ENCODE measurements at places on chromosomes 6 and 20. TPM values are rescaled to one million over a fixed set of nuclear protein-coding genes. Genes with fewer than 3 reads are reported as not detected.

DNA sequence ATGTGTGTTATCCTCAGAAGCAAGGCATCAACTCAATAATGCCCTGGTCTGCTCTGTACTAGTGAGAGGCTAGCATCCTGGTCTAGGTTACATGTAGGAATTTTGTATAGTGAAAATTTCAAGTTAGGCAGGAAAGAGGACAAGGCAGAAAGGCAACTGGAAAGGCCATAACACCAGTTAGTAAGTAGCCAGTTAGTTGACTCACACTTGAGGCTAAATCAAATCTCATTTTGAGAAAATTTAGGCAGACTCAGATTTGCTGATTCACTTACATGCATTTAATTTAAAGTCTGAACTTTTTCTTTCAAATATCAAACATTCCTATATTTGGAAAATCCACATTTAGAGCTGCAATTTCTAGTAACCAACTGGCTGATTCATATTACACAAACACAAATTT is 184.5 kb upstream of the TCF21 start:
- no peak for DNase-seq

DNA sequence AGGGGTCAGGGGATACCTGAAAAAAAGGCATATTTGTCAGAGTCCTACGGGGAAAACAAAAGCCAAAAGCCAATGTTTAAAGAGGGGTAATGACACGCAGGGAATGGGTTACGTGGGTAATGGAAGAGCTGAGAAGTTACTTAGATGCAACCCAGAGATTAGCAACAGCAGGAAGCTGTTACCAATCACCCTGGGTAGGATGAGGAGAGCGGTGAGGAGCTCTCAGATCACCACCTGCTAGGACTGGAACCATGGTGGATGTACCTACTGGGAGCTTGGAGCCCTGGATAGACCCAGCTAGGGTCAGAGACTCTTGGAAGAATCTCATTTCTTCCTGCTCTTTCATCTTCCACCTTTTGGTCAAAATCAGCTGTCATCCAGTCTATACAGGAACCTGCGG is 51.2 kb upstream of the RNF24 start:
- no peak for DNase-seq

GRCh38 chr6:87213364-87213763 is 58.0 kb downstream of the ZNF292 start:
- no peak for DNase-seq

MRPL18 gene
- 64.9 TPM for total RNA-seq

PAX1 gene
- not detected for total RNA-seq

TRIM10 gene
- not detected for total RNA-seq

Data from right cardiac atrium (tissue), 5 donors.